ENCODE measurements at places on chromosomes 3 and 15.
A peak's percentile ranks its signal among the peaks of the same experiment; 100 is the strongest.

- no peak for DNase-seq
Measured at GRCh38 chr3:43689766-43690399, 855 bp upstream of the ABHD5 start.

DNA sequence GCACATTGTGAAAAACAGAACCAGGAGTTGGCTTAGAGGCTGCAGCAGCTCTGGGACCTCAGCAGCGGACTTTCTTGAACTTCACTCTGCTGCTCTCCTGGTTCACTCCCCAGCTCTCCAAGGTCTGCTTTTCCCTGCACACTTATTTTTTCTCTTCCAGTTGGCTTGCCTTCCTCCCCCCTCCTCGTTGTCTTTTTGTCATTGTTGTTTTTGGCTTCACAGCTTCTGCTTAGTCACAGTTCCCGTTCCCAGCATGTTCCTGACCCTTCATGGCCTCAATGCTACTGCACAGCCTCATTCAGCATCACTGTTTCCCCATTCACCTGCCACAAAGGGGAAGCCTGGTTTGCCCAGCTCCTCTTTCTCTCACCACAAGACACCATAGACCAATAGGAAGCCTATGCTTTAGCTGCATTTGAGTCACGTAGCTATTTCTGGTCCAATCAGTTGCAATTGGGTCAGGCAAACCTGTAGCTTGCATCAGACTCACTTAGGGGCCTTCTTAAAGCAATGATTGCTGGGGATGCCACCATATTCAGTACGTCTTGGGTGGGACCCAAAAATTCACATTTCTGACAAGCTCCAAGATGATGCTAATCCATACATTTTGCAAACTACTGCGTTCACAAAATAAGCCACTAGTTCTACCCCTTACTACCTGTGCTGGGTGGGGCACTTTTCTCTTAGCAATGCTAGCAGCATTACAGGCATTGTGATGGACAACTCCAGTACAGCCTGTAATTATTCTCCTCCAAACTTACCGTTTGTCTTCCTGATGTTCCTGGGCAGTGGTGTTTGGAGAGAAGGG, 7.8 kb upstream of the SUMF1 start:
- peak; percentile 94 for DNase-seq

DNA sequence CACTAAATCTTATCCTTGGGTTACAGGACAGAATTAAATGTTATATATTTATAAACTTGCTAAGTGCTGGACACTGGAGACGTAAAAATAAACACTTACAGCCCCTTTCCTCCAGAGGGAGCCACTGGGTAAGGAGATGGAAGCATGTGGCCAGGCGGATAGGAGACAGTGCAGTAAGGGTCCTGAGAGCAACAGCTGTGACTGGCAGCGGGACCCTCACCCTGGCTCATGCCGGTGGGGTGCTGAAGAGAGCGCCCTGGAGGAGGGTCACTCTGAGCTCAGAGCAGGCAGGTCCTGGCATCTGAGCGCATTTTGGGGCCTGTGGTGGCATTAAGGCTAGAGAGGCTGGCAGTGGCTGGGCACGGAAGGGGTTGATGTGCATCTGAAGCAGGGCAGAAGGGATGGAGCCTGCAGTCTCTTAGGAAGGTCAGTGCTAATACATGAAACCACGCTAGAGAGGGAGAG, 16.0 kb downstream of the SEC61A1 start:
- peak; percentile 44 for DNase-seq

GRCh38 chr15:65630760-65631159, 9.0 kb downstream of the SLC24A1 start:
- no peak for DNase-seq

GRCh38 chr15:99168601-99169580, 64.0 kb downstream of the SYNM start:
- DNase-seq: no peak

GRCh38 chr3:186880406-186880805, 37.9 kb downstream of the ADIPOQ start:
- DNase-seq: no peak

DNA sequence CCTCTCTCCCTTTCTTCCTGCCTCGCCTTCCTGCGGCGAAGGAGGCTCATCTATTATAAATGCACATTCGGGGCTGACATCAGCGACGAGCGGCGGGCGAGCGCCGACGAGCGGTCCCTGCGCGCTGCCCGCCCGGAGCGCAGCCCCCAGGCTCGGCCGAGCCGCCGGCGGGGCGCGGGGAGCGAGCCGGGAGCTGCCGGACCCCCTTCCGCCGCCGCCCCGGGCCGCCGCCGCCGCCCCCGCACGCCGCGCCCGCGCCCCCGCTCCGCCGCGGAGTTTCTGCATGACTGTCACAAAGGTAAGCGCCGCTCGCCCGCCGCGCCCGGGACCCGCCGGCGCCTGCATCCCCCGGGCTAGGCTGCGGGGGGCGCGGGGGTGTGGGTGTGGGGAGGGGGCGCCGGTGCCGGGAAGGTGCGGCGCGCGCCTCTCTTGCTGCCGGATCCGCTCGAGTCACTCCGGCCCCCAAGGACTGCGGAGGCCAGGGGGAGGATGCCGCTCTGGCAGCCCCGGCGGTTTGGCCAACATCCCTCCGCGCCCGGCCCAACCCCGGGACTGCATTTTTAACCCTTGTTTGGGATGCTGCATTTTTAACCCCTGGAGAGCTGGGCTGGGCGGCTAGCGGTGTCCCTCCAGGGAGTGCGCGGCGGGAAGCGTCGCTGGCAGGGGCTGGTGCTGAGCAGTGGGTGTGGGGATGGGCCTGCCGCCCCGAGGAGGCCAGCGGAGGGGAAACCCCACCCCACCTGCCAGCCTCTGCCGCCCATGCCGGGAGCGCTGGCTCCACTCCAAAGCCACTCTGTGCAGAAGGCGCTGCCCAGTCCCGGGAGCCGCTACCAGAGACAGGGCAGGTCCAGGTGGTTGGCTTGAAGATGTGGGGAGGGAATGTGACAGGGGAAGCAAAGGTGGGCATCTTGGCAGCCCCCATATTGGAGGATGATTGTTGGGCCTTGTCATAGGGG, at the start of gene CORO2B:
Gene CORO2B (plus strand): TSS at position 14 of the 956 bp plus-strand sequence. CDS start 270 bp downstream, at position 284.
- no peak for DNase-seq

- DNase-seq: peak; percentile 35
Measured at GRCh38 chr3:197083486-197083885, 53.9 kb upstream of the MELTF start.

Measured in inflammatory macrophage (primary cell).